ENCODE measurements at places on chromosomes 7 and 10.

DNA sequence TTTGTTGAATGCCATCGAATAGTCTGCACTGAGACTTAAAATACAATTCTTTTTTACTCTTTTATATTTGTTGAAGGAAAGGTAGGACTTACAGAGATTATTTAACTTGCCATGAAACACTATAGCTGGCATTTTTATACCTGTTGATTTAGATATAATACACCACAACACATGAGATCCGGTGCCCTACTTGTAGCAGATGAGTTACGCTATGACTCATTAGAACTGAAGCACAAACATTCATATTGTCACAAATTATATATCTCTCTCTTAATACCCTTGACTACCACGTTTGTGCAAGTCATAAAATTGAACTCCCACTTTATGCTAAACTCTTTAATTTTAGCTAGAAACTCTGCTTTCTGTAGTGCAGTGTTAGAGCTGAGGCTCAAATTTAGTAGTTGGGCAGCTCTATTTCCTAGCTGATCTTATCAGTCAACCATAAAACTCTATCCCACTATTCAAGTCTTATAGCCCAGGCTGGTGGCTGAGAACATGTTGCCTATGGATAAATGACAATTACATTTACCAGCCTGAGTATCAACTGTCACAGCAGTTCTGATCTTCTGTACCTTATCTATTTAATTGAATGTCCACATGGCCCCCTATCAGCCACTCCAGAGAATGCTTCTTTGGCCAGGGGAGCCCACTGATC is 137.4 kb upstream of the SEMA3D start:
- no peak for DNase-seq

- no peak for DNase-seq
Measured at GRCh38 chr10:15222511-15222910, 54.0 kb upstream of the NMT2 start.

GRCh38 chr10:95845411-95845810 is 62.4 kb upstream of the CC2D2B start:
- no peak for DNase-seq

- DNase-seq, result no peak
Measured at GRCh38 chr10:77905086-77905748, 21.3 kb downstream of the DLG5 start.

- DNase-seq, result no peak
Measured at GRCh38 chr10:3647074-3647473, 137.9 kb downstream of the KLF6 start.

DNA sequence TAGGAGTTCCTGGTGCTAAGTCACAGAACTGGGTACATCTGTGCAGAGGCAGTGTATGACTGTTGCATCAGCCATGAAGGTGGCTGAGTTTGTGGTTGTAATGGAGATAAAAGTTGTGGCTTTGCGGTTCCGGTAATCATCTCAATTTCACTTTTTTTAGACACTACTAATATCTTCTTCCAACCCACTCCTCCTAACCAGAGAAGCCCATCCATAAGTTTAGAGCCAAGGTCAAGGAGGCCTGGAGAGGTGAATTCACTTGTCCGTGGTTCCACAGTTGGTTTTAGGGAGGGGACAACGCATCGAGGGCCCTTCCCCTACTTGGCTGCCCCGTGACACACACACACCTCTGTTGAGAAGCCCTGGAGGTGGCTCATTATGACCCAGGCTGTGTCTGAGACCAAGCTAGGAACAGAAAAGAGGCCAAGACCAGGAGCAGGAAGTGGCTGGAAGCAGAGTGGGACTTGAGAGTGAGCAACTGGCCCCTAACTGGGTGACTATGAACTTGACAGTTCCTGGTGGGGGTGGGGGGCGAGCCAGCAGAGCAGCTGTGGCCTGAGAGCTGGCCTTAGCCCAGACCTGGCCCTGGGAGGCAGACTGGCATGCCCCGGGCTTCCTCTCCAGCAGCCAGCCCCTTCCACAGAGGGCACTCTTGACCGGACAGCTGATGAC is 66.8 kb upstream of the COL13A1 start:
- DNase-seq, result no peak

DNA sequence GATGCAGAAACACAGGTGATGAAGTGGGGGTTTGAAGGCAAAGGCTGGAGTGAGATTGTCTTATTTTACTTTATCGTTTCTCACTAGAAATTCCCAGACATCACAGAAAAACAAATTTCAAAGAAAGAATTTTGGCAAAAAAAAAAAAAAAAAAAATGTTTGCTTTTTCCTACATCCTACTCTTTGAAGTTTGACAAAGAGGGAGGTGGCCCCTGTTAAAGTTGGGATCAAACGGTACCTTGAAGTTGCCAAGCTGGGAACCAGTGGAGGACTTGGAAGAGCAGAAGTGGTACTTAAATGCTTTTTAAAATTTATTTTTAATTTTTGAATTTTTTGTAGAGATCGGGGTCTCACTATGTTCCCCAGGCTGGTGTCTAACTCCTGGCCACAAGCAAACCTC is 63.9 kb upstream of the KIF5B start:
- no peak for DNase-seq

GRCh38 chr7:30502470-30503251 is 2.0 kb downstream of the GGCT start:
- DNase-seq, result peak; percentile 53

DNA sequence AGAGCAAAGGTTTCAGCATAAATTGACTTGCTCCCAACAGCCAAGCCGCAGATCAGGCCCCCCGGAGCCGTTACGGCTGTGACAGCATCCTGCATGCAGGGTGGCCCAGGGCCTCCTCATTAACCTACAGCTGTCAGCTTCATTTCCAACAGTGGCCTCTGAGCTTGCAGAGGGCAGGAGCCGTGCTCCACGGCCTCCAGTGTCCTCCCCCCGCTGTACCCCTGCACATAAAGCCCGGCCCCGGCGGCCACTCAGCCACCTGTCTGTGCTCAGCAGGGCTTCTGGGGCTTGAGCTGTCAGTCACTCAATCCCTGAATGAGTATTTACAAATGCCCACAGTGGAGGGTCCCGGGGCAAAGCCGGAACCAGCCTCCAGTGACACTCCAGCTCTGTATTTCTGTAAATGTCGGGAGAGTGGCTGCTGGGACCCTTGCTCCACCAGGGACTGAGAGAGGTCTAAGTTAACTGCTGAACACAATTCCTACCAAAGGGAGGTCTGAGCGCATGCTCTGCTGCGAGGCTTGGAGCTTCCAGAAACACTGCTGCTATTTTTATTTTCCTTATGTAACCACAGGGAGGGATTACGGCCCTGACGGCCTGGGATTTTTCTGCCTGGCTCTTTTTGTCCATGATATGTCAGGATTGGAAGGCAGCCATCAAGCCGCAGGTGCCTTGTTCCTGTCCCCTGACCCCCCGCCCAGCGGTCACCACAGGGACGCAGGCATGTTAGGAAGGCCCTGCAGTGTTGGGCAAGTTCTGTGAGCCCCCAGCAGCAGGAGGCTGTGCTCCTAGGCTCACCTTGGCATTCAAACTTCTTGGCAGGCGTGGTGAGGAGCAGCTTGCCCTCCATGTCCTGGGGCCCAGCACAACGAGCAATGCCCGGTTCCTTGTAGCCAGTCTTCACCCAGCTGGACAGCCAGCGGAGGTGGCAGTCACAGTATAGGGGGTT is 165.0 kb downstream of the SLIT1 start:
- DNase-seq, result no peak

DNA sequence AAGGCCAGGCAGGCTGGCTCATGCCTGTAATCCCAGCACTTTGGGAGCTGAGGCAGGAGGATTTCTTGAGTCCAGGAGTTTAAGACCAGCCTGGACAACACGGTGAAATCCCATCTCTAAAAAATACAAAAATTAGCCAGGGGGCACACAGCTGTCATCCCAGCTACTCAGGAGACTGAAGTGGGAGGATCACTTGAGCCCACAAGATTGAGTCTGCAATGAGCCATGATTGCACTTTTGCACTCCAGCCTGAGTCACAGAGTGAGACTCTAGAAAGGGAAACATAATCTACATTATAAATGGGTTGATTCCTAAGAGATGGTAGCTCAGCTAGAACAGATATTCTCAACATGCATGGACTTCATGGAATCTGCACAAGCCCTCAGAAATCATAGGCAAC is 6.3 kb upstream of the LIPF start:
- DNase-seq, result no peak

DNA sequence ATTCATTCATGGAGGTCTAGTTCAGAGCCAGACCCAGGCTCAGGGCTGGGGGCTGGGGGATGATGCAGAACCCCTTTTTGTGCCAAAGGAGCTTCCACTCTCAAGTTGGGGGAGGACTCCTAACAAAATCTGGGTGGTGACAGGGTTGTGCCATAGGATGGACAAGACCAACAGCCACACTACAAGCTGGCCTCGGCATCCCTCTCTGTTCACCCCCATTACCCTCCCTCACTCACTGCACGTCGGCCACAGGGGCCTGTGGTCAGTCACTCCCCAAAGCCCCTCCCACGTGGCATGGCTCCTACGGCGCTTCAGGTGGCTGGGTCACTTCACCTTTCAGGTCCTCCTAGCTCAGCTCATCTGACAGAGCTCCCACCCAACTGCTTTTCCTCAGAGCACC is 348.7 kb upstream of the ZMIZ1 start:
- DNase-seq, result no peak

GRCh38 chr10:112461029-112461887 is 14.2 kb downstream of the VTI1A start:
- DNase-seq, result no peak

- no peak for DNase-seq
Measured at GRCh38 chr10:59907537-59907917, 1.2 kb upstream of the CCDC6 start.

DNA sequence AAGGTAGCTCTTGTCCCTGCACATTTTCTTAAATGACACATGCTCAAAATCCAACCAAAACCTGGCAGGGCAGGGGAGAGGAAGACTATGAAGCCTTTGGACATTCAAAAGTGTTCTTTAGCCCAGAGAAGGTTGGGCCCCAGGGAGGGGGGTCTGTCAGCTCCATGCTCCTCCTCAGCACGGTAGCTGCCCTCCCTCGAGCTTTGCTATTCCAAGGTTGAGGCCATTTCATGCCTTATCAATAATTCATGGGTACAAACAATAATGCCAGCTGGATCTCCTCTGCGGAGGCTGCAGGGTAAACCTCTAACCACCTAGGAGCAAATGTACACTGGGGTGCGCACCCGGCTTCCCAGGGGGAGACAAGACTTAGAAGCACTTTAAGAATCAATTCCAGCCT is 61.5 kb downstream of the SLIT1 start:
- no peak for DNase-seq

DNA sequence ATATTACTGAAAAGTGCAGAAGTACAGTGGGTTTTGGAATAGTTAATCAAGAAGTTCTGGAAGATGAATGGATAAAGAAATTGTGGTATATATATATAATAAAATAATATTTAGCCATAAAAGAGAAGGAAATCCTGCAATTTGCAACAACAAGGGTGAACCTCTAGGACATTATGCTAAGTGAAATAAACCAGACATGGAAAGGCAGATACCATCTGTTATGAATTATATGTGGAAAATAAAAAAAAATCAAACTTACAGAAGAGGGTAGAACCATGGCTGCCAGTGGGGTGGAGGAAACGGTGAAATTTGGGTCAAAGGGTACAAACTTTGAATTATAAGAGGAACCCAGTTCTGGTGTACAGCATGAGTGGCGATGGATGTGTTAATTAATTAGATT is 162.6 kb downstream of the BICC1 start:
- DNase-seq, result no peak

GRCh38 chr10:113381981-113382509 is 170.8 kb upstream of the HABP2 start:
- DNase-seq, result peak; percentile 23

Data from AML-193 (cell line).